ENCODE measurements at places on chromosomes 5 and 9.

- peak; percentile 75 for DNase-seq
Observed at GRCh38 chr5:74316064-74316603, 324.4 kb downstream of the ENC1 start.

DNA sequence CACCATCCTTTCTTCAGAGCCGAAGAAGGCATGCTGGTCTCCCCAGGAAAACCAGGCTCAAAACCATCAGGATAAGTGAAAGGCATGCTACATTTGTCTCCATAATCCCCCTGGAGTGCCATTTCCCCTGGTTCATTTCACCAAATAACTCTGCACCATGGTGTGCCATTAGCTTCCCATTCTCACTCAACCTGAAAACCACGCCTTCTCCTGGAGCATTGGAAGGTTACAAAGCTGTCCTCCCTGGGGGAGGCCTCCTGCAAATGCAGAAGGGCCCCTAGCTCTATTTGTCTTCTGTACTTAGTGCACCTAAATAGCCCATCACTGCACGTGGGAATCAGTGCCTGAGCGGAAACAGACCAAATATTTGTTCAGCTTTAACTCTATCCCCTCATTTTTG is 90.2 kb upstream of the ICE1 start:
- no peak for DNase-seq

- DNase-seq, result no peak
Observed at GRCh38 chr5:11757661-11758060, 146.6 kb downstream of the CTNND2 start.

DNA sequence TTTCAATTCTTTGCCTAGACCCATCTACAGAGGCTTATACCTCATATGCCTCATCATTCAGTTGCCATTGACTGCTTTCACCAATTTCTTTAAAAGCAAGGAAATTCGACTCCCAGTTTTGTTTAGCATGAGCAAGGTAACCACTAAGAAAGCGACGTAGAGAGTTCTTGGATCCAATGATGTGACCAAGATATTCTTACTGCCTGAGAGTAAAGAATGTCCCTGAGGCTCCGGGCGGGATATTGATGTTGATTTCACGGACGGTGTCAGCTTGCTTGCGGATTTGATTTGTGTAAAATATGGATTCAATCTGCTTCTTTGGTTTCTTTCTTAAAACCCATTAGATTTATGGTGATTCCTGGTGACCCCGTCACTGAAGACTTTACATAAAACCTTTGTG is 135.1 kb upstream of the ICE1 start:
- DNase-seq, result no peak

GRCh38 chr9:107488375-107489143 is 1.0 kb downstream of the KLF4 start:
- DNase-seq, result no peak

GRCh38 chr9:136975644-136976043 is 1.7 kb upstream of the PTGDS start:
- no peak for DNase-seq

GRCh38 chr5:159897786-159898393 is 18.4 kb upstream of the ADRA1B start:
- no peak for DNase-seq

DNA sequence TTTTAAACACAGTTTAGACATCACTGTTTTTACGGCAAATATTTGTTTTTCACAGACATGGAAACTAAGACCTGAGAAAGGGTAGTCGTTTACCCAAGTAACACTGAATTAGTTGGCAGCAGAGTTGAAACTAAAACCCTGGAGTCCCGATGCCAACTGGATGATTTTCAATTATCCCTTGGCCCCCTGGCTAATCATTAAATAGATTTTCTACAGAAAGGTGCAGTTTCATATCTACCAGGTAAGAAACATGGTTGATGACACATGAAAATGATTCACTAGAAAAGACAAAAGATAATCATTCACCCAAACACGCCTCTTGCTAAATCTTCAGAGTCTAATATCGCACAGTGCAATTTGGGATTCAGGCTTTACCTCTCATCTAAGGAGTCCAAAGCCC is 136.9 kb downstream of the SEMA5A start:
- DNase-seq, result no peak

DNA sequence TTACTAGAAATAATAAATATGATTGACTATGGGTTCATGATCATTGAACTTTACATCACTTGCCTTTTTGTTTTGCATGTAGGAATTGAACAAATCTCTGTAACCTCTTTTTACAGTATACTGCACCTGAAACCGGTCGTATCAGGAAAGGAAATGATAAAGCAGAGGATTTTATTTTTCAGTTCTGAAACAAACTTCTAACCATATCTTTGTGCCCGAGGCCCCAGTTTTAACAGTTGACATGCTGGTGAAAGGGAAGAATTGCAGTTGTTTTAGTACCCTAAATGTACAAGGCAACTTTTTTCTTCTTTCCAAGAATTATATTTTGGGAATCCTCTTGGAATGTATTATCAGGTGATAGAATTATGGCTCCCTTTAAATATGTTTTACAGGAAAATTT is 27.8 kb downstream of the TMEM38B start:
- no peak for DNase-seq

DNA sequence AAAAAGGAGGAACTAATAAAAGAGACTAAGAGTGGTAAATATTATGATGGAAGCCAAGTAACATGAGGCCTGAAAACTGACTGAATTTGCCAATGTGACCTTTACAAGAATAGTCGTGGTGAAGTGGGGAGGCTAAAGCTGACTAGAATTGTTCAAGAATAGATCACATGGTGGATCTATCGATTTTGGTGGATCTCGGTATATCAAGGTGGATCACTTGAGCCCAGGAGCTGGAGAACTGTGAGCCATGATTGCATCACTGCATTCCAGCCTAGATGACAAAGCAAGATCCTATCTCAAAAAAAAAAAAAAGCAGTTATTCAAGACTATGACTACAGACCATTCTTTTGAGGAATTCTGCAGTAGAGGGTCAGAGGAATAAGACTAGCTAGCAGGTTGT is 15.1 kb downstream of the ERMP1 start:
- DNase-seq, result no peak

DNA sequence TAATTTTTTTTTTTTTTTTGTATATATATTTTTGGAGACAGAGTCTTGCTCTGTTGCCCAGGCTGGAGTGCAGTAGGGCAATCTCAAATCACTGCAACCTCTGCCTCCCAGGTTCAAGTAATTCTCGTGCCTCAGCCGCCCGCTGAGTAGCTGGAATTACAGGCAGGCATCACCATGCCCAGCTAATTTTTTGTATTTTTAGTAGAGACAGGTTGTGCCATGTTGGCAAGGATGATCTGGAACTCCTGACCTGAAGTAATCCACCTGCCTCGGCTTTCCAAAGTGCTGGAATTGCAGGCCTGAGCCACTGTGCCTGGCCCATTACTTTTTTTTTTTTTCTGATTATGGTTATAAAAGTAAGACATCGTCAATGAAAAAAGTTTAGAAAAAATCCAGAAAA is 84.0 kb upstream of the LMNB1 start:
- DNase-seq, result no peak

GRCh38 chr5:173646692-173647091 is 30.2 kb upstream of the BOD1 start:
- no peak for DNase-seq

- no peak for DNase-seq
Observed at GRCh38 chr9:92726971-92727715, 37.5 kb downstream of the BICD2 start.

GRCh38 chr9:22165144-22165543 is 156.0 kb upstream of the CDKN2B start:
- no peak for DNase-seq

DNA sequence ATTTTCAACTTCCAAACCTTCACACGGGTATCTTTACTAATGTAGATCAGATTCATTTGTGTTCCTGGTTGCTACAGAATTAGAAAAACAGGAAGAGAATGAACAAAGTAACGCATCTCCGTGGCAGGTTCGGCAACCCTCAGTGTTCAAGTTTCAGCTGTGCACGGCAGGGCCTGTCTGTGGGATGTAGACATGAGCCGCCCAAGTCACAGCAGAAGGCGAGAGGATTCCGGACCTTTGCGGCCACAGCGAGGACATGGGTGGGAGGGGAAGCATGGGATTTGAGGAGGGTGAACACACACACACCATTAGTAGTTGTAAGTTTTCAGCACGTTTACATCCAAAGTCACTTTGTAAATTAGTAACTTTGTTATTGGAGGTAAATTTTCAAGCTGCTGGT is 31.7 kb upstream of the CEP72 start:
- no peak for DNase-seq

All from Panc1 (cell line).